ENCODE measurements at places on chromosomes 16 and 17.
A peak's percentile ranks its signal among the peaks of the same experiment; 100 is the strongest.

- DNase-seq, result no peak
Measured at GRCh38 chr17:42898147-42898811, 2.3 kb upstream of the G6PC1 start.

DNA sequence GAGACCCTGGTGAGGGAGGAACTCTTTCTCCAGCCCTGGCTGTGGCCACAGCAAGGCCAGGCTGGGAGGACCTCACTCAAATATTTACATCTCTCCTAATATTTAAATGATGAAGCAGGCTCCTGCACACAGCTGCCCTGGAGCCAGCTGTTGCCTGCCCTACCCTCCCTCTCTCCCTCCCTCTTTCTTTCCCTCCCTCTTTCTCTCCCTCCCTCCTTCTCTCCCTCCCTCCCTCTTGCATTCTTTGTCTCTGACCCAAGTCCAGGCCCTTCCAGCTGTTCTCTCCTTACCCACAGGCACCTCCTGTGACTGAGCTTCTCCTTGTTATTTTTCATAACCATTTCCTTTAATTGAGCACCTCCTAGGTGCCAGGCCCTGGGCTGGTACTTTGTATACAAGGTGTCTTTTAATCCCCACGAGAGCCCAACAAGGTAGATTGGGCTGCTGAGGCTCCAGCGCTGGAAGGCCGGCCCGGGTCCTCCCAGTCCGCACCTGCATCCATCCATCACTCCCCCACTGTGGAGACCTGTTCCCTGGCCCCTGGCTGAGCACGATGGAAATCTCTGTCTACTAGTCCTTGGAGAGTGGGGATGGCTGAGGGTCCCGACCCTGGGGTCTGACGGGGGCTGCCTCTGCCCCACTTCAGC, 242.3 kb downstream of the SEC14L1 start:
- no peak for DNase-seq

DNA sequence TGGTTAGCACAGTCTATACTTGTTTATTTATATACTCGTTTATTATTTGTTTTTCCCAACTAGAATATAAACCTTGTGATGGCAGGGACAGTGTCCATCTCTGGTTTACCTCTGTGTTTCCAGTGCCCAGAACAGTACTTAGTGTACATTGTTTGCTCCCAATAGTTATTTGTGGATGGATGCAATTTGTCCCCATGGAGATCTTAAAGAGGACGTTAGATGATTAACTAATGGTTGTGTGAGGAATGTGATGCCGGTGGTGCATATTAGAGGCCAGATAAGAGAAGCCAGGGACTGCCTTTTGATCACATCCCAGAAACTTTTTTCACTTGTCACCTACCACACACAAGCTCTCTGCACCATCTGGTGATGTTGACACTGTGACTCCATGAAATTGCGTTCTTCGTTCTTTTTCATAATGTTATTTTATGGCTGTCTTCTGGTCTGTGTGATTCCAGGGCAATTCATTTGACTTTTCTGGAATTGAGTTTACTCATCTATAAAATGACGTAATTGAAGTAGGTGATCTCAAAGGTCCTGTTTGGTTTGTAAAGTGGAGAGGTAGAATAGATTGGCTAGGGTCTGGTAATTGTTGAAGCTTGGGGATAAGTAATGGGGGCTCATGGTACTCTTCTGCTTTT, 1.2 kb downstream of the COX10 start:
- DNase-seq, result no peak

DNA sequence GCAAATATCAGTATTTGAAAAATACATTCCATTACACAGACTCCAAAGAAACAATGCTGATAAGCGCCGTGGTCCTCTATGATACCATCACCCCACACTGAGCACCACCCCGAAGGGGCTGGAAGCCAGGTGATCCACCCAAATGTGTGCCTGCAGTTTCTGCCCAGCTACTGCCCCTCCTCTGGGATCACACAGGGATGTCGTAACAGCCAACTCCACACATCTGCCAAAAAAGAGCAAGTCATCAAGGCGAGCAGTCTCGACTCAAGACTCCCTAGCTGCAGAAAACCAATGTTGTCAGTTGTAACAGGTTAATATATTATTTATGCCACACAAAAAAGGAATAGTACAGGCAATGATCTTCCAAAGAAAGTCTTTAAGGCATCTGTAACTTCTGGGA, 21.0 kb downstream of the CYB5D2 start:
- no peak for DNase-seq

GRCh38 chr17:44219108-44219615, 313 bp downstream of the UBTF start:
- DNase-seq, result peak; percentile 66

- DNase-seq, result peak; percentile 30
Measured at GRCh38 chr16:68287276-68288251, 23.2 kb downstream of the SLC7A6OS start.

DNA sequence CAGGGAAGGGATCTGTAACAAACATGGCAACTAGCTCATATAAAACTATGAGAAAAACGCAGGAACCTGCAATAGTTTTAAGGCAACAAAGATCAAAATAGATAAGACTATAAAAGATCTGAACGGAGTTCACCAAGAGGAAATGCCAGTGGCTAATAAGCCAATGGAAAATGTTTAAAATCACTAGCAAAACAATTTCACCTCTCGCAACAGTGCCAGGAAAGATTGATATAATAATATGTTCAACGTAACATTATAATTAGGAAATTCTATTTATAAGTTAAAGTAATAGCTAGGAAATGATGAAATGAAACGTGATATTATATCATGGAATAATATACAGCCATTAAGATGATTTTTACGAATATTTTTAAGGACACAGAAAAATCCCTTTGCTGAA, 16.0 kb downstream of the MRC2 start:
- no peak for DNase-seq

DNA sequence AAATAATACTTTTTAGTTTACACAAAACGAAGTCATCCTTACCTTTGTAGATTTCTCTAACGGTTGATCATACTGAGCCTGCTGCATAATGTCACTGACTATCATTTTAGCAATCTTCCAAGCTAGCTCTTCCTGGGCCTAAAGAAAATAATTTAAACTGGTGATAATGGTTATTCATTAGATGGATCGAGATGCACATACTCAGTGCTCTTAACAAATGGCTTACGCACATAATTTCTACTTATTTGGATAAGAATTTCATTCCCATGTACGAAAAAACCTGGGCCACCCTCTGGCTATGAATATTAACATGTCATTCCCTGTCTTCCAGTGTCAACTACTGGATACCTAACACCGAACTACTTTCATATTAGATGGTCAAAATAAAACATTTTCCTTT, 41.4 kb upstream of the ULK2 start:
- no peak for DNase-seq

DNA sequence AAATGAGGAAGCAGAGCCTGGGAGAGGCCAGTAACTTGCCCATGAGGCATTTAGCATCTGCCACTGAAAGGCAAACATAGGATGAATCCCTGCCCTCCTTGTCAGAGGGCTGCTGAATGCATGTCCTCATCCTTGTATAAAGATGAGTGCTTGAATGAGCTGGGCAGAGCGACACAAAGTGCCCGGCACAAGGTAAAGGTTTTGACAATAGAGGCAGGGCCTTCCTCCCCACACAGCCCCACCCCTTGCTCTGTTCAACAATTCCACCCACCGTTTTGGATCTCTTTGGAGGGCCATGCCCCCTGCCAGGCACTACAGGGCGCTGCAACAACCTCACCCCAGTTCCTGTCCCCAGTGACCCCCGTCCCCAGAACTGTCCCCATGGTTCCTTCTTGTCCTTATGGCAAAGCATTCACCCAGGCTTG, 1.4 kb upstream of the KRT19 start:
- DNase-seq, result no peak

GRCh38 chr16:4371357-4372000, at the start of gene VASN:
VASN (plus strand) TSS chr16:4371848; CDS start chr16:4380878, 9,030 bp downstream.
- DNase-seq, result peak; percentile 75

All from stimulated activated CD4-positive, alpha-beta T cell treated with anti-CD3 and anti-CD28 coated beads, Interleukin-4, amount 100 ng/mL, for 4 hours (primary cell).